ENCODE measurements at places on chromosomes 7 and 10.

DNA sequence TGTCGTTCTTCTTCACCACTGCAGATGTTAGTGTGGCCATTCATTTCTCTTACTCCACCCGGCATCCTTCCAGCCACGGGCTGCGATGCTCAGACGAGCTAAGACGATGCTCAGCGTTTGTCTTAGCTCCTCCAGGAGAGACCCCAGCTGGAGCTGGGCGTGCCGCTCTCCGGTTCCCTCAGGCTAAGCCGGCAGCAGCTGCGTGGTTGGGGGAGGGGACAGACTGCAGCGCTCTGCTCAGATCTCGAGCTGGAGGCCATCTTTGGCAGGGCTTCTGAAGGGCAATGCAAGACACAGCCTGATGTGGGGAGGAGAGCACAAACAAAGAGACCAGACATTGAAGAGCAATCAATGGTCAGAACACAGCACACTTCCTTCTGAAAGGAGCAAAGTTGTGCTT is 4.8 kb downstream of the INA start:
- DNase-seq, result no peak

GRCh38 chr7:141737118-141737835 is 881 bp upstream of the SSBP1 start:
- no peak for DNase-seq

DNA sequence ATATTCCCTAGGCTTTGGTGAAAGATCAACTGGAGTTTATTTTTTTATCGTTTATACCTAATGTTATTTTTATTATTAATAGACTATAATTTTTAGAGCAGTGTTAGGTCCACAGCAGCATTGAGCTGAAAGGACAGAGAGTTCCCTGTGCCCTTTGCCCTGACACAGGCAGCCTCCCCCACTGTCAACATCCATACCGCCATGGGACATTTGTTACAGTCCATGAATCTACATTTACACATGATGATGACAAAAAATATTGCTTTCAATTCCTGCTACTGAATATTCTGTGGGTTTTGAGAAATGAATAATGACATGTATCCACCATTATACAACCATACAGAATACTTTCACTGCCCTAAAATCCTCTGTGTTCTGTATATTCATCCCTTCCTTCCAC is 1297.5 kb upstream of the SORCS1 start:
- no peak for DNase-seq

DNA sequence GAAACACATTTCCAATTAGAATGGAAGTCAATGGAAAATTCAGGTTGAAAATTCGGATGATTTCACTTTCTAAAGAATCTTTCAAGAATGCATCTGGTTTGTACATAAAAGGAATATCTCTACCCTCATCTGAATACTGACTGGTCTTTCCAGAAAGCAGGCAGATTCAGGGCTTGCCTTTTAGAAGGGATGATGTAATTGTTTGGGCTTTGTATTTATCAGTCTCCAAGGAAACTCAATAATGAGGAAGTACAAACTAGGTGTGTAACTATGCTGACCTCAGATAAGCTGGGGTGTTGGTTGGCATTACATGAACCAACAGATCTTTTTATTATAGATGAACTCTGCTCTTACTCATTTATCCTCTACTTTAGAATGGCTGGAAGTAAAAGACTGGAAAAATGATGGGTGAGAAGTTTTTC is 24.1 kb downstream of the PDLIM1 start:
- DNase-seq, result no peak

GRCh38 chr7:22435105-22435504 is 64.9 kb downstream of the STEAP1B start:
- no peak for DNase-seq

GRCh38 chr10:102814873-102815661 is 22.1 kb downstream of the CYP17A1 start:
- no peak for DNase-seq

DNA sequence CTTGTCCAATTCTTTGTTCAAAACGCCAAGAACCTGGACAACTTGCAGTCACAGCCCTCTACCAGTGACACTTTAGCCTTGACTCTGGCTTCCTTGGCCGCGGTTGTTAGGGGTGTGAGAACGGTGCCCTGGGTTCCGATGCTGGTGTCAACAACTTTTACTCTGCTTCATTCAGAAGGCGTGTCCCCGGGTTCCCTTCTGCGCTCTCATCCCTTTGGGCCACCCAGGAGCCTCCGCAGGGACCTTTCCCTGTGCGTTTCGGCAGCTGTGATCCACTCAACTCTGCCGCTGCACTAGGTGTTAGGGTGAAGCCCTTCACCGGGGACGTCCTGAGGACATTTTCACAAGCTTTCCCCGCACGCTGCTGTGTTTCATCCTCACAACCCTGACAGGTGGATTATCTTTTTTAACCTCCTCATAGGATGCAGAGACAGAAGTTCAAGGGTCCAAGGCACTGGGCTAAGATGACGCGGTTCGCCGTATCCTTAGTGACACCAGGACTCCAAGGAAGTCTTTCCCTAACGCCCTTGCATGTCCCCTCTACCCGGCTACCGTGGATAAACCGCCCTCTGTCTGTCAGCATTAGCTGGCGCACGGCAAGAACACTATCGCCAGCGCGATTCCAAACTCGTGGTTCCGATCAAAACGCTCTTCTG is 133.5 kb upstream of the SHH start:
- DNase-seq, result no peak

DNA sequence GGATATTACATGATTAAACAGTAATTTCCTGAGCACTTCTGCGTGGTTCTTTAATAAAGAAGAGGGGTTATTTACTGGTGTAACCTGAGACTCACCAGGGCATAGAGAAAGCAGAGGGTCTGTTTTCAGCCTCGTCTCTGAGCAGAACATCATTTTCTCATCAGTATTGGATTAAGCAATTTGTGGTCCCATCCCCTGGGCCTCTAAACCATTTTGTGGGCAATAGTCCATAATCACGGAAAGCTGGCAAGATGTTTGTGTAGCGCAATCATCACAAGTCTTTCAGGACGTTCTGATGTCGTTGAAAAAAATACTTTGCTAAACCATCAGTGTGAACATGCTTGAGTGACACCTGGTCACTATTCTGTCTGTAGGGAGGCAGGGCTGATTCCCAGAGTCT is 37.1 kb upstream of the SEC61G start:
- DNase-seq, result no peak

DNA sequence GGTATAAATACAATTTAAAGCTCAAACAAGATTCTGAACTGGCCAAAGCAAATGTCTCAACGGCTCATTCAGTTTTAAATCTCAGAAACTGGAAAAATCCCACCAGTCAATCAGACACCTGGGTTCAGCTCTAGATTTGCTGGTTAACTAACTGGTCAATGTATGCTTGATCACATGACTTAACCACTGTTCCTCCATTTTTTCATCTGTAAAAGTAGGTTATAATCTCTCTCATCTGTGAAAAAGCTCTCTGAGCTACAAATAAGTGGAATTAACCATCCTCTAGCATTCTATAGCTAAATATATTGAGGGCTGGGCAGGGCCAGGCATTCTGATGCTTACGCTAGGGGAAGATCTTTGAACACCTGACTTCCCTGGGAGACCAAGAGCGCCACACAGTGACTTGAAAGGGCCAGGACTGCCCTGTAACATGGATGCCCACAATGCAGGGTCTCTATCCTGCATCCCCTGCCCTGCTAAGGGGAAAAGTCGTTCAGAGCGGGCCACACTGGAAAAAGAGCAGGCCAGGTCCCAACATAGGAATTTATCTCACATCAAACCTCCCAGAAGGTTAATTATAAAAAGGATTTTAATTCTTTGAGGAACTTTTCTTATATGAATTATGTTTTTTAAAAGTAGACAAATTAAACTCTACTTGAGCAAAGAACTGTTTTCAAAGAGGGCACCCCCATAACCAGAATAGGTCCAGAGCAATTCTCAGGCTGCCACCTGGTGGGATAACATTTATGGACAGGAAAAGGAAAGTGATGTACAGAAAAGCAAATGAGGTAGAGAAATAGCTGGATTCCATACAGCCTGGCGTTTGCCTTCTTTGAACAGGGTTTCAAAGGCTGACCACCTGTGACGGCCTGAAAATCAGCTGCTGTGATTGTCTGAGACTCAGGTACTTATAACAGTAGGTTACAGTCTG is 1.8 kb downstream of the RP9 start:
- no peak for DNase-seq

DNA sequence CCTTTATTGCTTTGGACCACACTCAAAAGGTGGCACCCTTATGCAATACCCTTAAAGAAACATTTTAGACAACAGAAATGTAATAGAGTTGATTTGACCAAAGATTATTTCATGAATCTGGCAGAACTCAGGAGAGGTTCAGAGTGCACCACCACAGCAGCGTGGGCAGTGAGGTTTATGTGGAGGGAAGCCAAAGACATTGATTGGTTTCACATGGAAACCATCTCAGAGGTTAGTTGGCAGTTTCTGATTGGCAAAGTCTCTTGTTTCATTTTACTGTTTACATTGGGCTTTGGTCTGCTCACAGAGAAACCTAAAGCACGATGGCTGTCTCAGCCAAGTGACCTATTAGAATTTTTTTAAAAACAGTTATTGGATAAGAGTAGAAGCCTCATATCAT is 101.3 kb downstream of the SDHAF3 start:
- DNase-seq, result no peak

- DNase-seq, result no peak
Observed at GRCh38 chr7:1942243-1942940, 272.3 kb downstream of the ELFN1 start.

DNA sequence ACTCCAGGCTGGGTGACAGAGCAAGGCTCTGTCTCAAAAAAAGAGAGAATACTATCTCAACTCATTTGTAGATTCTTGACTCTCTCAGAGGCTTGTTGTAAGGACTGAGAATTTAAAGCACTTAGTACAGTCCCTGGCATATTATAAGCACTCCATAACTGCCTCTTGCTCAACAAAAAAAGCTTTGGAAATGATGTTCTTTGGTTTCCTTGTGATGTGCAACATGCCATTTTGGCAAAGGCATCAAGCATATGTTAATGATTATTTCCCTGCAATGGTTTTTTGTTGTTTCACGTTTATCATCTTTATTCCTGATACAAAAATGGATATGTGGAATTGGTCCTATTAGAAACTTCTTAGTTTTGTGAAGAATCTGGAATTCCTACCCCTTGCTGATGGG is 15.7 kb downstream of the NOLC1 start:
- DNase-seq, result no peak

DNA sequence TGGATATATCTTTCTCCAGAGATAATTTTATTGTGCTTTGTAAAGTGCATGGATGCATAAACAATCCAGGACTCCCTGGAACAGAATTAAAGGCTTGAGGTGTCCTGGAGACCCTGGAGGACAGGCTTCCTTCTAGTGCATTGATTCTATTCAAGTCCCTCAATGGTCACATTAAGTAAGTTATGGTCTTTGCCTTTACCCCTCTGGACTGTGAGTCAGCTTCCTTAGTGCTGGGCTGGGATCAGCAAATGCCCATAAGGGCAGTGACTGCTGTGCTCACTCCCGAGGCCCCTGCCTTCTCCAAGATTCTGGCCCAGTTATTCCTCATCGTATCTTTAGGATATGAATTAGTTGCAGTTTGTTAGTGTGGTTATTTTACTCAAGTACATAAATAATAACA is 178.7 kb upstream of the PRSS58 start:
- no peak for DNase-seq

GRCh38 chr7:35252612-35253459 is 1.1 kb downstream of the TBX20 start:
- DNase-seq, result no peak

DNA sequence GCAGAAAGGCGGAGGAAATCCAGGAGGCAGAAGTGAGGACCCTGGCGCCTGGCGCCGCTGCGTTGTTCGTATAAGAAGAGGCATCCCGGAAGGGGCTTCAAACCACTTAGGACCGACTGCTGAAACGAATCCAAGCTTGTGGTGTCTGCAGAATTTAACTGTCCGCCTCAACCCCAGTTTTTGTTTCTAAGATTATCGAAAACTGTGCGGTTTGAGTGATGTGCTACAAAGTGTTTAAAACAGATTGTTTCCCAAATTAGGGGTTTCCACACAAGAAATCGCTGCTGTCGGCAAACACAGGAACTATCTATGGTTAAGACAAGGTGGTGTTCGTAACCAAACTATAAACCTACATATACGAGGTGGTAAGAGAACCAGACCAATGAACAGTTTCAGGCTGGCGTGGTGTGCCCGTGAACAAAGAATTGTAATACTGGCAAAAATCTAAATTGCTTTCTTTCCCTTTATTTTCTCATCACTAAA is 835 bp upstream of the DGKI start:
- DNase-seq, result no peak

- DNase-seq, result no peak
Observed at GRCh38 chr10:79246209-79246581, 101.1 kb upstream of the PPIF start.

DNA sequence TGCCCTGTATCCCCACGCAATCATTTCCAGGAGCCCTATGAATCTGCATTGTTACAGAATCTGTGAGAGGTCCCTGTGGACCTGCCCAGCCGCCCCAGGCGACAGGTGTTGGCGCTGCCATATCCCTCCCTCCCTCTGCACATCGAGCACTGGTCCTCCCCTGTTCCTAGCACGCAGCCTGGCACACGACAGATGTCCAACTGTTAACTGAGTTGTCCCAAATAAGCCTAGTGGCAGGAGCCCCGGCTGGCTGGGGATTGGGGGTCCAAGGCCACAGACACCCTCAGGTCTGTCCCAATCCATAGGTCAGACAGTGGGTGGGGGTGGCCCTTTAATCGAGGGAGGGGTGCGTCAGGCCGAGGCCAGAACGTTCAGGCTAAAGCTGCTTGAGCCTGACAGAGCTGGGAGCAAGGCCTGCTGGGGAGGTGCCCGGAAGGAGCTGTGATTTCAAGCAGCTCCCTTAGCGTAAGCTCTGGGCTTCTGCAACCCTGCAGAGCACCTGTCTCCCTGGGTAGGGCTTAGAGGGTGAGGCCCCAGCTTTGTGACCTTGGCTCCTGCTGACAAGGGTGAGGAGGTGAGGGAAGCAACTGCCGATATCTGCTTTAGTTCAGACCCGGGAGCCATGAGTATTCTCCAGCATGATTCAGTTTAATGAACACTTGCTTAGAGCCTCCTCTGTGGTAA is 40.1 kb downstream of the ADRA2A start:
- no peak for DNase-seq

GRCh38 chr10:86079088-86079487 is 287.5 kb downstream of the GRID1 start:
- no peak for DNase-seq

- no peak for DNase-seq
Observed at GRCh38 chr10:17092986-17093803, 36.4 kb downstream of the CUBN start.

DNA sequence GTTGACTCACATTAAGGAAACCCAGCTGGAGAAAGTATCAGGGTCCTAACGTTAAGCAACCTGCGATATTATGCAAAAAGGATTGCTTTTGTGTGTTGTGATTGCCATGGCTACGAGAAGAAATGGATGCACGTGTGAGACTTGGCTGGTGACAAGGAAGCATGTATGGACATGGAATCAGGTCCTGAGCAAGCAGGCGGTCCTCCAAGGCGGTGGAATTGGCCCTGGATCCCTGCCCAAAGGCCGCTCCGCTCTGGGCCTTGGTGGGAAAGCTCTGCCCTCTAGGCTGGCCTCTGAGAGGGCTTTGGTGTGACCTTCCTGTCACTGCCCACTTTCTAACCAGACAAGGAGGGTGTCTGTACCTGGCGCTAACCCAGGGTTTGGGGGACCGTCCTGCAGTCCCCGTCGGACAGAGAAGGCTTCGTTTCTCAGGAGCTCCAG is 192.1 kb downstream of the EBF3 start:
- no peak for DNase-seq
